Suppressor macrophage treated with lipopolysaccharide for 1 hour (primary cell): ENCODE measurements at places on chromosomes 12 and 14.

- no peak for DNase-seq
Measured at GRCh38 chr12:121767525-121768016, 25.9 kb downstream of the RHOF start.

DNA sequence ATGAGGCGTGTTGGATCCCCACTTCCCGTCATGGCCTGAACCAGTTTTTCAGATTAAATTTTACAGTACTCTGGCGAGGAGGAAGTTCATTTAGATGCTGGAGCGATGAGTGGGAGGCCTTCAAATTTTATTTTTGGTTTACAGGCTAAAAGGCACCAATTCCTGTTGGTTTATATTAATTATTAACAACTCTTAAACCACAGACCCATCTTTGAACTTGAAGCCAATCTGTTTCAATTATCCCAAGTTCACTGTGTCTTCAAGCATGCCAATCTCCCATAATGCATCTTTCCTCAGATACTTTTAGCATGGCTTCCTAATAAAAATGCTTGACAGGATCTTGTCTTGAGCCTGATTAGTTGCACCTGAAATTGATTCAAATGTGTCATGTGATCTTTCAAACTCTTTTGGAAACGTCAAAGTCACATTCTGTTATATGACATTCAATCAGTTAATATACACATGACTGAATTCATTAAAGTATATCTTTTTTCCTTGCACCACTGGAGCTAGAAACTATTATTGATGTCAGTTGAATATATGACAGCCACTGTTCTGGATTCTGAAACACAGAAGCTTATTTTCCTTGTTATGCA lies 641.7 kb upstream of the TMEM132C start:
- DNase-seq = no peak

- DNase-seq = peak; percentile 76
Measured at GRCh38 chr12:39990122-39991101, 115.5 kb downstream of the SLC2A13 start.

GRCh38 chr12:12439636-12440035 lies 82.8 kb downstream of the BORCS5 start:
- peak; percentile 11 for DNase-seq

DNA sequence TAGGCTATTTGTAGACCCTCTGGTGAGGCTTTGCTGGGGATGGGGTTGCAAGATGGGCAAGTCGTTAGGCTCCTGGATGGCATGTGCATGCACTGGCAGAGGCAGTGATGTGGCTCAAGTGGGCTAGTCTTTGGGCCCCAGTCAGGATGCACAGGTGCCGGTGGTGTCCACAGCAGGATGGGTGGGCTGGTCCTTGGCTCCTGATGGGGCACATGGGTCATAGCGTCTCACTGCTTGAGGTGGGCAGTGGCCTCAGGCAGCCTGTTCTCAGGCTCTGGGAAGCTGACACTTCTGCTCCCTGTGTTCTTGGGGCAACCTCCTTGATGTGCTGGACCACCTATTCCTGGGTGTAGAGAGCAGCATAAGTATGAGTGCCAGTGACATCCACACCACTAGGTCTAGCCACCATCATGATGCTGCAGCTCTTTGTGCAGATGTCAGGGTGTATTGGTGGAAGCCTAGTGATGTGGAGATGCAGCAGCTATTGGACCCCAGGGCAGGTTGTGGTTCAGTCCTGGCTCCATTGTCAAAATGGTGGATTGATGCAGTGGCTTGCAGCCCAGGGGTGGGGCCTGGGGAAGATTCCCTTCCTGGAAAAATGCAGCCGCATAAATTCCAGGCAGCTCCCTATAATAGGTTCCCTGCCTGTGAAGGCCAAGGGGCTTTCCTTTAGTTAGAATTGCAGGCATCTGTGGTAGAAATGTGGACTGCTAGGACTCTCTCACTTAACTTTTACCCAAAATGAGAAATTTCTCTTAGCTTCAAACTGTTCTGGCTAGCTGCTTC lies 742.5 kb upstream of the MDGA2 start:
- DNase-seq = no peak

GRCh38 chr12:102406033-102406584 lies 74.3 kb downstream of the IGF1 start:
- DNase-seq = no peak

- no peak for DNase-seq
Measured at GRCh38 chr12:47885012-47885501, 19.7 kb downstream of the VDR start.
